Left renal pelvis (tissue), 4 donors: ENCODE measurements at places on chromosomes 5 and 9.

GRCh38 chr5:53479045-53479589 is 1.3 kb upstream of the FST start:
- peak; percentile 1 for DNase-seq

DNA sequence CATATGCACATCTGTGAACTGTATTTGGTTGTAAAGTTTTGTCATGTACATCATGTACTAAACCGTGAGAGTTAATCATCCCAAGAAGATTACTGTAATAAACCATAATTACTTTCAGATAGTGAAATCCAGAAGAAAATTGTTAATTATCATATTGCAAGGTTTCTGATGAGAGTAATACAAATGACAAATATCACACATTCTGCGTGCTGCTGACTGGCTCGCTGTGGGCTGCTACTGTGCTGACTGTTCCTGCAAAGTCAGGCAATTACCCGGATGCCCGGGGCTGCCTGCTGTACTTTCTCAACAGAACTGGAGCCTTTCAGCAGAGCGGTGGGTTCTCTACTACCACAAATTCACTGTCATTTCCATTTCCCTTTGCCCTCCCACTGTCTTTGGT is 68.3 kb downstream of the SMARCA2 start:
- DNase-seq, result no peak

- no peak for DNase-seq
Observed at GRCh38 chr5:50435168-50435567, 5.9 kb downstream of the EMB start.

DNA sequence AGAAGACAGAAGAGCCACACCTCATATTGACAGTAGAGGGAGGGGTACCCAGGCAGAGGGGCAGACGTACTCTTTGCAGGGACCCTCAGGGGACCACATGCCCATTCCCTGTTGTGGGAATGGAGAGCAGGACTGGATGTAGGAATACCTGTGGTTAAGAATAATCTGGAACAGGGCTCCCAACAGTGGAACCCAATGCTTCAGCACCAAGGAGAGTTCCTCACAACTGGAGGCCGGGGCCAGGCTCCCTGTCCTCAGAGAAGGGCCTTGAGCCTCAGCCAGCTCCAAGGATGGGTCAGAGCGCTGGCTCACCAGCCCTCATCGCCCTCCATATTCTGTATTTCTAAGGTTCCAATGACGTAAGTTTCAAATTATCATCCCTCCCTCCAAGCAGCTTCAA is 7.4 kb upstream of the SHC3 start:
- DNase-seq, result no peak

DNA sequence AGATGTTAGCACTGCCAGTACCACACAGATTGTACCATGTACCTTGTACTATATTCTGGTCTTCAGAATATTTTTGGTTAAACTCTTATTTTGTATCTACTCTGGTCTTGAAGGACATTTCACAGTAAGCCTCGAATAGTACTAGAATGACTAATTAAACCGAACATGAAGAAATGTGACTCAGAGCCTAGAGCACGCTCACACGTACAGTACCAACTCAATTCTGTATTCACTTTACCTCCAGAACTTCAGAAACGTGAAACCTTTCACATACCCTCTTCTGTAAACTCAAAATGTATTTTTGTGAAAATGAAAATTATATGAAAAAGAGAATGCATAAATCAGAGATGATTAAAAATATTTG is 112.8 kb downstream of the MVB12B start:
- no peak for DNase-seq

GRCh38 chr5:119016125-119016774 is 27.9 kb upstream of the DTWD2 start:
- DNase-seq, result no peak

DNA sequence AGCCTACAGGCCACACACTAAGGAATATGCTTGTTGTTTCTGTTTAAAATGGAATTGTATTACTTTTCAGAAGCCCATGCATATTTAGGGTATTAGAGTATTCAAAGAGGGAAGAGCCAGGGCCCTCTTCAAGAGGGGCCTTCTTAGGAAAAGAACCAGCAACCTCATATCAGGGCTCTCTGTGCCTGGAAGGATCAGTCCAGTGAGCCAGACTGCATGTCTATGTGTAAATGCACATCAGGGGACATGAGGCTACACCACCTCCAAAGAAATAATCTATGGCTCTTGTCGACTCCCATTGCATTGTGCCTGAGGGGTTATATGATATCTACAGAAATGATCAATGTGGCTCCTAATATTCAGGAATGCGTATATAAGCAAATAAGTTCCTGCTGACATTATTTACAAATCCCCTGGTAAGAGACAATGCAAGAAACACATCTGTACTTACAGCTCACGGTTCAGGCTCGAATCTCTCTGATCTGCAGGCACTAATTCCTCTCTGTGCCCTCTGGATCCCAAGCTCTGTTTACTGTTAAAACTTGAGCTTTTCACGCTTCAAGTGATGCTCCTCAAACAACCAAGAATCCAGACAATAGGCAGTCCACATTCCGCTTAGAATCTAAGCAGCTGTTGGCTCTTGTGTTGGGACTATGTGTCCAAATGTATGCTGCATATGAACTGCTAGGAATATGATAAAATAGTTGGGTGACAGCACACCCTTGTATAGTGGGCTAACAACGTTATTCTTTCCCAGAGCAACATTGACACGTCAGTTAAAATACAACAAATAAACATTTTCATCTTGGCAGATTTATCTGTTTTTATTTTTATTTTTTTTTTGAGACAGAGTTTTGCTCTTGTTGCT is 150.2 kb upstream of the KLF9 start:
- no peak for DNase-seq

DNA sequence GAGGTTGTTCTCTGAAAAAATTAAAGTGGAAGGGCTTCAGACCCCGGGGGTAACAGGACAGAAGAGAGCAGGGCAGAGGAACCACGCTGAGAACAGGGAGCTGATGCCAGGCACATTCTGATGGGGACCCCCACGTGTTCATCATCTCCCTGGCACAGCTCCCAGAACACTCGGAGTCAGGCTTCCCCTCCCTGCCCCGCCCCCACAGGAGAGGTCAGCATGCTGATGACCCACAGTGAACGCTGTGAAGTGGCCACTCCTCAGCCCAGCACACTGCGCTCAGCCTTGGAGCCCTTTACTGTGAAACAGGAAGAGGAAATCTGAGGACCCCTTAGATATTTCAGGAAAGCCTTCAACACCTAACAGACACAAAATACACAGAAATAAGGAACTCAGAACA is 16.4 kb downstream of the RETREG1 start:
- no peak for DNase-seq

DNA sequence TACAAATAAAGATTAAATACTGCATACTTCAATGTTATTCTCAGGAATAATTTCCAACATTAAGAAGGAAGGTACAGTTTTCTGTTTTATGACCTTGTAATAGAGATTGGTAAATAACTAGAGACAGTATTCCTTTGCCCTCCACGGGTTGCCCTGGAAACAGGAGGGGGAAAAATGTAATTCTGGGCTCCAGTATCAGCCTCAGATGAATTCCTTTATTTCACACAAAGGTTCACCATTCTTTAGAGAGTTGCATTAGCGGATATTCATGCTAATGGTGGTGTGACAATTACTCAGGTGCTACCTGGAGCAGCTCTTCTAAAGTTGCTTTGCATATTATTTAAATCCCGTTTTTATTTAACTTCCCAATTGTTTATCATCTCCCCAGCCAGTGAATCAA is 42.6 kb downstream of the CETN3 start:
- no peak for DNase-seq
